ENCODE measurements at places on chromosomes 1 and 21.

DNA sequence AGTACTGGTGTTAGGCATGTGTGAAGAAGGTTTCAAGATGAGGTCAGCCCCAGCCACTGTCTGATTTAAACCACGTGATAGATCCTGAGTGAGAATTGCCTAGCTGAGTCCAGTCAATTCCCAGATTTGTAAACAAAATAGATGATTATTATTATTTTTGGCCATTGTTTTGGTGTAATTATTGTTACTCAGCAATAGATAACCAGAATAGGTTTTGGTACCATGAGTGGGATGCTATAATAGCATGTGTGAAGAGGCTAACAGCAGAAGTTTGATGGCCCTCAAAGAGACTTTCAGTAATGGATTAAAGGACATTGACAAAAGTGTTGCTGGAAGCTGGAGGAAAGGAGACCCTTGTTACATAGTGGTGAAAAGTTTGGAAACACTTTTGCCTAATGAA lies 214.8 kb downstream of the BACH1 start:
- no peak for DNase-seq

- DNase-seq: no peak
Observed at GRCh38 chr1:100972185-100972584, 53.4 kb downstream of the DPH5 start.

DNA sequence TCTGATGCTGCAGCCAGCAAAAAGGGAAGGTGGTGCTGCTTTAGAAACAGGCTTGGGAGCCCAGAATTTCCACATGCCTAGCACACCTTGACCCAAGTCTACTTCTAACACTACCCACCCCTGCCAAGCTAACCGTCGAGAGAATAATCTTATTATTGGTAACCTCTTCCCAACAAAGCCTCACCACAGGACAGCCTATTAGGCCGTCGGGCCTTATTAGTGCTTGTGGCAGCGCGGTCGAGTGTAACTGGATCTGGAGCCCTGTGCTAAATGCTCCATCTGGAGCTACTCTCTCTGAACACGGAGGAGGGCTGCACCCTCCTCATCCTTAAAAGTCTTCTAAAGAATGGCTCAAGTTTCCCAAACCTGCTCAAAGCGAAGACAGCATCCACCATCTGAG lies 165.5 kb upstream of the NFIA start:
- DNase-seq: no peak

DNA sequence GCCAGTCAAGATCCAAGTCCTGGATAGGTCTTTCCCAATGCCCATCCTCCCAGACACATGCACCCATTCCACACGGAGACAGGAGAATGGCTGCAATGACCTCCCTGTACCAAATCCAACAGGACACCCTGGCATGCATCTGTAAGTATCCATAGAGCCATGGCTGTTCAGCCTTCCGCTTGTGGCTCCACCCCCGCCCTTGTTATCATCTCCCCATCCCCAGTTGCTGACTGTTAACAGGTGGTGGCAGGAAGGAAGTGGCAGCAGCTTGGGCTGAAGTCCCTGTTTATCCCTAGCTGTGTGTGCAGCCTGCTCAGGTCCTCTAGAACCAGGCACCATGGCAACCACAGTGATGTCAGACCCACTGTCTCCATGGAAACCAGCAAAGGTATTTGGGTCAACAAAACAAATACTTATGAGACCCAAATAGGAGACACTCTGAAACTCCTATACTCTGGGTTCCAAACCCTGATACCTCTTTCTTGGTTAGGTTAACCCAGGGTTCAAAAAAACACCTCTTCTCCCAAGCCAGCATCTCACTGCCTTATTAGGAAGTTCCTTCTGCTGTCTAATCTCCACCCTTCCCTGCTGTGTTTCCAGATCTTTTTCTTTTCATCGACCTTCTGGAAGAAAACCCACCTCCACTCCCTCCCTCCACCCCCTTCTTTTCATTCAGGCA lies 721 bp downstream of the PBXIP1 start:
- DNase-seq: peak; percentile 87

- no peak for DNase-seq
Observed at GRCh38 chr1:172323686-172324085, 96.8 kb upstream of the C1orf105 start.

- no peak for DNase-seq
Observed at GRCh38 chr1:208688656-208689315, 444.6 kb upstream of the PLXNA2 start.

- no peak for DNase-seq
Observed at GRCh38 chr21:44087426-44088400, 19.5 kb upstream of the PWP2 start.

- DNase-seq: no peak
Observed at GRCh38 chr1:101250656-101251272, 13.9 kb downstream of the S1PR1 start.

- no peak for DNase-seq
Observed at GRCh38 chr1:187862506-187862905, 1033.8 kb downstream of the PLA2G4A start.

- DNase-seq: no peak
Observed at GRCh38 chr1:3905953-3906671, 6.0 kb upstream of the C1orf174 start.

DNA sequence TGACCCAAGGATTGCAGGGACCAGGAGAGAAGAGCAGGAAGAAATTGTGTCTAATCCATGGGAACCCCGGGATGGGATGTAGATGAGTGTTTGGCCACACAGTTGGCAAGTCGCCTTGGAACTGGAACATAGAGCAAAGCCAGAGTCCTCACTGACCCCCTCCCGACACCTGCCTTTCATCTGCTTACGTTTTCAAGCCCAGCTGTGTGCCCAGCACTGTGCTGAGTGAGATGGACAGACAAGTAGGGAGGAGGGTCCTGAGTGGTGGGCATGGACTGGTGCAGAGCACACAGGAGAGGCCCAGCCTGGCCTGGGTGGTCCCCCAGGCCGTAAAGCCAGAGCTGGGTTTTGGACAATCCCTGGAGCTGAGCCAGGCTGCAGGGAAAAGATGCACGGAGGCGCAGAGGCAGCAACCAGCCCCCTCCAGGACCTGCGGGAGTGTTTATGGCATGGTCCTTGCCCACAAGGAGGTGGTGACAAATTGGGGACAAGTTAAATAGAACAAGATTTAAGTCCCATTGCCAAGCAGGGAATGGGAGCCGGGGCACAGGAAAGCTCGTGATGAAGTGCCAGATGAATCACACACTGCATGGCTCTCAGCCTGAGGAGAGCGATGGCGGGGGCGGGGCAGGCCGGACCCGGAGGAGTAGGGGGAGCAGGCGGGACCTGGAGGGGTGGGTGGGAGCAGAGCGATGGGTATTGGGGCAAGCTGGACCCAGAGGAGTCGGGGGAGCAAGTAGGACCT lies 157.8 kb upstream of the VAMP3 start:
- DNase-seq: no peak

DNA sequence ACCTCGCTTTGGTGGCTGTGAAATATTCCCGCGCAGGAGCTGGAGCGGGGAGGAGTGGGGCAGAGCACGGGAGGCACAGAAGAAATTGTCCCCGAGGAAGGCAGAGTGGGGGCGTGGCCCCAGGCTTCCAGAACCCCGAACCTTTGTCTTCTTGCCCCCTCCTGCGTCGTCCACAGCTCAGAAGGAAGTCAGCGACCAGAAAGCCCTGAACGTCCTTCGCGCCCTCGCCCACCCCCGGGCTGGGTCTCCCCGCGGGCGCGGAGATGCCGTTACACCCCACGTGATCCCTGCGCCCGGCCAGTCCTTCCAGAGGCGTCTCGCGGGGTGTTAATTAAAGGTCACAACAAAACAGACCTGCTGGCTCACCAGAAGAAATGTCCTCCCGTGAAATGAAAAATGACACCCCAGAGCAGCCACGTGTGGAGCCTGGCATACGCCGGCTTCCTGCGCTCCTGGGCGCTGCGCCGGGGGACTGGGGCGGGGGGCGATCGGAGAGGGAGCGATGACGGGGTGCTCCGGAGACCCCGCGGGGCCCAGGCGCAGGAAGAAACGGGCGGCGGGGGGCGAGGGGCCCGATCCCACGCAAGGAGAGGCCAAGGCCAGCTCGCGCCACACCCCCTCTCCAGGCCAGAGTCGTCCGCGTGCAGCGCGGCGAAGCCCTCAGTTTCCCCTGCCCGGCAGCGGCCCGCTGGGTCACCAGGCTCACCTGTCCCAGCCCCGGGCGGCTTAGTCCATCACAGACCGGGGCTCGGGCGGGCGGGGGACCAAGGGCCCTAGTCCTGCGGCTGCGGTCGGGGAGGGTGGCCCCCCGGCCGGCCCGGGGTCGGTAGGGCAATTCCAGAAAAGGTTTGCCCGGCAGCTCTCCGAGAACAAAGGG lies 995 bp upstream of the KIF26B start:
- DNase-seq: no peak

GRCh38 chr1:99771513-99771918 lies 5.1 kb upstream of the FRRS1 start:
- DNase-seq: no peak

DNA sequence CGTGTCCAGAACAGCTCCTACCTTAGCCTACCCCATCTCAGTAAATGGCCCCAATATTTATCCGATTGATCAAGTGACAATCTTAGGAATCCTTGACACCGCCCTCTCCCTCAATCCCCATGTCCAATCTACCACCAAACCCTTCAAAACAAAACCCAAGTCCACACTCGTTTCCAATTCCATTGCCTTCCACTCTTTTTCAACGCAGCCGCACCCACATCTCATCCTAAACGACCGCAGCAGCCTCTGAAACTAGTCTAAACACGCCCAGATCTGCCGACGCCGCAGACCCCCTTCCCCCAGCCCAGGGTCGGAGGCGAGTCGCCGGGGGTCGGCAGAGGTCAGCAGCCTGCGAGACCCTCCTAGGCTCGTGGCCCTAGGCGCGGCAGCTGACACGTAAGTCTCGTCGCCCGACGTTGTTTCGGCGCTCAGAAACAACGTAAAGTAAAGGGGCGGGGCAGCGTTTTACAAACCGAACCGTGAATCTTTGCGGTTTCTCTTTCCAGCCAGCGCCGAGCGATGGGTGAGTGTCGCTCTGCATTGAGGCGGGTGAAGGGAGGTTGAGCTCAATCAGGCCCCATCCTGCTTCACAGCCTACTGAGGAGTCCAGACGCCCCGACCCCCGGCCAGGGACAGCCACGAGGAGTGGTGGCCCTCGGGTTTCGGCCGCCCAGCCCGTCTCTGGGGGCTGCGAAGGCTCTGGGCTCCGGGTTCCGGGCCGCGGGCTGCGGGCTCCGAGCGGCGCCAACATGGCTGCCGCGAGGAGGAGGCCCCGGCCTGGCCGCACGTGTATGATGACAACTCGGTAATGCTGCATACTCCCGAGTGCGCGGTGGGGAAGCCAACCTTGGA lies at the start of gene RPS8:
TSS of gene RPS8 (plus strand) at position 463 of the 852 bp plus-strand sequence. CDS start at position 520, 57 bp downstream.
- DNase-seq: peak; percentile 91

GRCh38 chr1:215660259-215660658 lies 93.2 kb downstream of the KCTD3 start:
- DNase-seq: no peak

- peak; percentile 100 for DNase-seq
Observed at GRCh38 chr1:150363426-150364230, at the start of gene RPRD2. Gene RPRD2 (plus strand): TSS chr1:150364147. CDS start chr1:150364715, 568 bp downstream.

GRCh38 chr1:113197719-113198330 lies 124.8 kb downstream of the LRIG2 start:
- no peak for DNase-seq

DNA sequence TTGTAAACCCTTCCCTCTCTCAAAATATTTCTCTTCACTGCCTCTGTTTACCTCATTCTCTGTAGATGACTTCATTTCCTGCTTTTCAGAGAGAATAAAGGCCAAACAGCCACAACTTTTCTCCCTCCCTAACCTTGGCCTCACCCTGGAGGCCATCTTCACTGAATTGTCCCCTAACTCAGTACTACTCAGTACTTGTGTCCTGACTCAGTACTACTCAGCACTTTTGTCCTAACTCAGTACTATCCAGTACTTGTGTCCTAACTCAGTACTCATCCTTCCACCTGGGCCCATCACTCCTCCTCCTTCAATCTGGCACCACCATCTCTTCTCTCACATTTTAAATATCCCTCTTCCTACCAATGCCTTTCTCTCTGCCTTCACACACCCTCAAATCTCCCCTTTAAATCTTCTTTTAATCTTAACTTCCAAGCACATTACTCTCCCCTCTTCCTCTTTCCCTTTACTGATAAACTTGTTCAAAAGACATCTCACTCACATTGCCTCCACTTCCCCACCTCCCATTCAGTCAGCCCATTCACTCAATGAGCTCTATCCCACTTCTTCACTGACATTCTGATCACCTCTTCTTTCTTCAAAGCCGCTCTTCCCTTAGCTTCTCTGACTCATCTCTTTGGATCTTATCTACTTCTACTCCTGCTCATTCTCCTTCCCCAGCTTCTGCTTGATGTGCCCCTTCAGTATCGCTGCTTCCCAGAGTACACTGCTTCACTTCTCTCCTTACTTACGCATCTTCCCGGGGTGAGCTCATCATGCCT lies 121.4 kb downstream of the RNF220 start:
- DNase-seq: no peak

- DNase-seq: no peak
Observed at GRCh38 chr1:23745515-23745914, 2.2 kb downstream of the ELOA start.

- DNase-seq: no peak
Observed at GRCh38 chr21:25660233-25660632, 21.2 kb downstream of the JAM2 start.

GRCh38 chr1:60054374-60054773 lies 19.2 kb downstream of the C1orf87 start:
- no peak for DNase-seq

DNA sequence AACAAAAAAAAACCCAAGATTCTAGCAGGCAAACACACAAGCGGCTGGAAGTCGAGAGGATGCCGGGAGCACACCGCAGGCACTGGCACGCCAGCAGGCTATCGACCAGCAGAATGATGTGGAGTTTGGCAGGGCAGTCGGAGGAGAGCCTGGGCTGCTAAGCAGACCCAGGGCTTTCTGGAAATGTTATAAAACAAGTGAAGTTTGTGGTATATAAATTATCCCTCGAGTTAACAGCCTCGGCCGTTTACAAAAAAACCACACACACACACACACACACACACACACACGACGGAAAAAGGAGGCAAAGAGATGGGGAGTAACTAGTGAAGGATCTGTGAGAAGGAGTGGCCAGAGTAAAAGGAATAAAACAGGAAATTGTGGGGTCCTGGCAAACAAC lies 87.2 kb upstream of the IVNS1ABP start:
- DNase-seq: no peak

GRCh38 chr1:31435471-31436409 lies 22.7 kb downstream of the SERINC2 start:
- DNase-seq: no peak

GRCh38 chr1:921011-921837 lies 2.5 kb upstream of the SAMD11 start:
- no peak for DNase-seq

GRCh38 chr1:89949991-89950624 lies 44.8 kb upstream of the ZNF326 start:
- no peak for DNase-seq

GRCh38 chr1:67791686-67792085 lies 41.6 kb downstream of the GNG12 start:
- no peak for DNase-seq

Measured in stimulated activated CD4-positive, alpha-beta T cell treated with anti-CD3 and anti-CD28 coated beads, Interleukin-1b, Interleukin-23, amount 100 ng/mL, for 48 hours (primary cell).